Activated CD4-positive, alpha-beta T cell treated with anti-CD3 and anti-CD28 coated beads, Interleukin-2, Interleukin-6, amounts not matched to agents 100 ng/mL and 50 ng/mL, durations not matched to agents 16 hours and 8 hours (primary cell): ENCODE measurements at places on chromosomes 12 and 14.

- DNase-seq: no peak
These were observed 134.0 kb downstream of the SLC38A1 start for GRCh38 chr12:46134852-46135251.

DNA sequence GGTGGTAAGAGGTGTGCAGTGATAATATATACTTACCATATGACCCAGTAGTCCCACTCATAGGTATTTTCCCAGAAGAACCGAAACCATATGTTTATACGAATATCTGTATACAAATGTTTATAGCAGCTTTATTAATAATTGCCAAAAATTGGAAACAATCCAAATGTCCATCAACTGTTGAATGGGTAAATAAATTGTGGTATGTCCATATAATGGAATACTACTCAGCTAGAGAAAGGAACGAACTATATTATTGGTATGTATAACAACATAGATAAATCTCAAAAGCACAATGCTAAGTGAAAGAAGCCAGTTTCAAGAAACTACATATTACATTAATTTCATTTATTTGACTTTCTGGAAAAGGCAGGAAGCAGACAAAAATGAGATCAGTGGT, 66.1 kb downstream of the TTLL5 start:
- no peak for DNase-seq

GRCh38 chr12:4220536-4221257, 52.9 kb upstream of the CCND2 start:
- DNase-seq: no peak

DNA sequence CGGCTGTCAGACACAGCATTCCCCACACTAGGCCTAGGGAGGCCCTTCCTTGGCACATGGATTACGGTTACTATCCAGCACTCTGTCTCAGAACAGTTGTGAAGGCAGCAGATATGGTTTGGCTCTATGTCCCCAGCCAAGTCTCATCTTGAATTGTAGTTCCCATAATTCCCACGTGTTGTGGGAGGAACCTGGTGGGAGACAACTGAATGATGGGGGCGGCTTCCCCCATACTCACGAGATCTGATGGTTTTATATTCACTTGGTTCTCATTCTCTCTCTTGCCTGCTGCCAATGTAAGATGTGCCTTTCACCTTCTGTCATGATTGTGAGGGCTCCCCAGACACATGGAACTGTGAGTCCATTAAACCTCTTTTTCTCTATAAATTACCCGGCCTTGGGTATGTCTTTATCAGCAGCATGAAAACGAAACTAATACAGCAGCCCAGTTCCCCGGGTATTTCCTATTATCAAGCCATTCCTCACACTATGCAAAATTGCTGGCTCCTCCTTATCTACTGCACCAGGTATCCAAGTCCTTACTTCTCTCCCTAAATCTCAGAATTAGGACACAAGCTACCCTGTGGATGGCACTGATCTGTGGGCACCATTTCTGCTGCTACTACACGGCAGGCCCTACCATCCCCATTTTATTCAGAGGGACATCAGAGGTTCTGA, 33.3 kb downstream of the NT5DC3 start:
- DNase-seq: no peak

DNA sequence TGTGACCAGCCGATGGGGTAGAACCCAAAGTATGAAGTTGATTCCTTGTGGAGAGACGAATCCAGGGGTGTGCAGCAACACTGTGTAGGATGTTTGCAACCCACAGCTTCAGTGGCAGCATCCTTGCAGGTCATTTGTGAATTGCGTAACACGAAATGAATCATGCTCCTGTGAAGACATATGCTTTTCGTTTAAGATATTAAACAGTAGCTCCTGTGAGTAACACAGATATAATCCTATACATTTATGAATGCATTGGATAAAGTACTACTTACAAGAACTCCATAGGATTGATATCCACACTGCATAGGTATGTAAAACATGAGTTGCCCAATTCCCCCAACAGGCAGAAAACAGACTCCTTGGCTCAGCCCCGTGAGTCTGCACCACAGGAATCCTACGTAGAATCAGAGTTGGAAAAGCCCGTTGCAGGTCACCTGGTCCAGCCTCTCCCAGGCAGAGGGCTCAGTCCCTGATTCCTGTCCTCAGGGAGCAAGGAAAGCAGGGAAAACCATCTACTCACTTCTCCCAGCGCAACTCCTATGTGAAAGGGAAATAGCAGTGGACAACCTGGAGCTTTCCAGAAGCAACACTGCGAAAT, 75.8 kb downstream of the GPATCH2L start:
- DNase-seq: no peak

- DNase-seq: peak; percentile 63
These were observed 13.7 kb downstream of the PGF start for GRCh38 chr14:74941676-74942097.

- DNase-seq: no peak
These were observed 11.7 kb downstream of the TUBA1C start for GRCh38 chr12:49276304-49277290.

- DNase-seq: no peak
These were observed 3.7 kb upstream of the DHRS4L2 start for GRCh38 chr14:23984891-23985602.

- DNase-seq: no peak
These were observed 6.5 kb upstream of the WASHC4 start for GRCh38 chr12:105100998-105101397.

DNA sequence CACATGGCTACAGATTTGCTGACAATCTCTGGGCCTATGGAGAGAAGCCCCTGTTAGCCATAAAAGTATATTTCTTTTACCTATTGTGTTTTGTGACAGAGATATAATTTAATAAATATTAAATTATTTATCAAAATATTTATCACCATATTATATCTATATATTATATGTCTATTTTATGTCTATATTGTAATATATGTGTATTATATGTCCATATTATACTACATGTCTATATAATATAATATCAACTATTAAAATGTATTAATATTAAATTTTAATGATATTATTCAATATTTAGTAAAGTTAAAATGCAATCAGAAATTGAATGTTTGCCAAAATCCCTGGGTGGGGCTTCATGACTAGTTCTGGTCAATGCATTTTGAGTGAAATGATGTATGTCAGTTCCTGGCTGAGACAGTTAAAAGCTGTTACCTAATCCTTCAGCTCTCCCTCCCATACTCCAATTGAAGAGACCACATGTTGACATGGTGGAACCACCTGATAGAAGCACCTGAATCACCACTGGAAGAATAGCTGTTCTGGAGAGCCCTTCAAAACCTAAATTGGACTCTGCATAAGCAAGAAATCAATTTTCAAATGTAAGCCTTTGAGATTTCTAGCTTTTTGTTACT, 357.3 kb upstream of the DDHD1 start:
- no peak for DNase-seq

DNA sequence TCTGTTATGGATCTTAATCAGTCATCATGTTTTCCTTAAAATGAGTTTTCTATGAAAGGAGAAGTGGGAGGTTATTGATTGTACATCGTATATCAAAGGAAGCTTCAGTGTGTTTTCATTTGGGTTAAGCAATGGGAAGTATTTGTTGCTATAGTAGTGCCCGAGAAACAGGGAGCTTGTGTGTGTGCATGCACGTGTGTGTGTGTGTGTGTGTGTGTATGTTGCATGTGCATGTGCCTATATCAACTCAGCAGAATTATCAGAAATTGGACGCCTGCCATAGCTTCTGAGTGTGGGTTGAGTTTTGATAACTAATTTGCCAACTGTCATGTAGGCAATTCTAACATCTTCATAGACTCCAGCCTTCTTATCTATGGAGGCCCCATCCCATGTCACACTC, 246.1 kb upstream of the CRY1 start:
- no peak for DNase-seq

DNA sequence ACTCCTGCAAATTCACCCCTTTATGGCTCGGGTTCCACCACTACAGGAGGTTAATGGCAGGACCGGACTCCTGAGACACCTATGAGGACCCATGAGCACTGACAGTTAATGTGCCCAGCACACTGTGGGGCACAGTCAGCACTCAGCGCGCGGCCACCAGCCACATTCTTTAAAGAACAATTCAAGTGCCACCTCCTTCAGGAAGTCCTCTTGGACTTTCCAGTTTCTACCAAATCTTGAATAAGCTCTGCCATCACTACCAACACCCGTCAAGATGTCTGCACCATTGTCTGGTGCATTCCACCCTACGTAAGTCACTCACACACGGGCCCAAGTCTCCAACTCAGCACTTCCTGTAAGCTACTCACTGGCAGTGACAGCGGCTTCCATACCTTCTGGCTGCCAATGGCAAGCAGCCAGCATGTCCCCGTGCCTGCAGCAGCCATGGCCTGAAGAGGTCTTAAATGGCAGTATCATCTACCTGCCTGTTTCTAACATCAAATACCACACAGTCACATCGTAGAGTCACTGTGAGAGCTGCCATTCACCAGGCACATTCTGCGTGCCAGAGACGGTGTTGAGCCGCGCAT, 48.5 kb downstream of the CDC42BPB start:
- DNase-seq: no peak

DNA sequence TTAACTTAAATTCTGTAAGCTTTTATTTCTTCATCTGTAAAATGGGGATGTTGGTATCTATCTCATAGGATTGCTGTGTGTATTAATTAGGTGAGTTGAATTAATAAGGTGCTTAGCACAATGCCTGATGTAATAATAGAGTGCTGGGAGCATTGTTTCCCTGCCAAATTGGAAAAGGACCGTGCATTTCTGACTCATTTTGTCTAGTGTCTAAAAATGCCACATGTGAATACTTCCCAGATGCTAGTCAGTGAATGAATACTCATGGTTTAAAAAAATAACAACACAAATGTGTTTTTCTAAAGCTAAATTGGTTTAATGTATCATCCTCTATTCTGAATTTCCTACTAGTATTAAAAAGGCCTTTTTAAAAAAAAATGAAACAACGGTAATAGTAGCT, 45.4 kb upstream of the NEDD1 start:
- no peak for DNase-seq

- peak; percentile 83 for DNase-seq
These were observed 108.3 kb downstream of the CRADD start for GRCh38 chr12:93785249-93786010.

- DNase-seq: no peak
These were observed 26.2 kb upstream of the TMEM132C start for GRCh38 chr12:128240745-128241144.

GRCh38 chr12:70275045-70275444, 31.8 kb downstream of the CNOT2 start:
- no peak for DNase-seq

GRCh38 chr12:26831951-26832821, 808 bp downstream of the ITPR2 start:
- DNase-seq: peak; percentile 85

DNA sequence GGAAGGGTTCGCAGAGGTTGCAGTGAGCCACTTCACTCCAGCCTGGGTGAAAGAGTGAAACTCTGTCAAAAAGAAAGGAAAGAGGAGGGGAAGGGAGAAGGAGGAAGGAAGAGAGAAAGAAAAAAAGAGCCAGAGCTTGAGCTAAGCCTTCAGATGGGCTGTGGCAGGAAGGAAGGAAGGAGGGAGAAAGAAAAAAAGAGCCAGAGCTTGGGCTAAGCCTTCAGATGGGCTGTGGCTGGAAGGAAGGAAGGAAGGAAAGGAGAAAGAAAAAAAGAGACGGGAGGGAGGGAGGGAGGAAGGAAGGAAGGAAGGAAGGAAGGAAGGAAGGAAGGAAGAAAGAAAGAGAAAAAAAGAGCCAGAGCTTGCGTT, 13.6 kb upstream of the ANKRD9 start:
- DNase-seq: no peak

DNA sequence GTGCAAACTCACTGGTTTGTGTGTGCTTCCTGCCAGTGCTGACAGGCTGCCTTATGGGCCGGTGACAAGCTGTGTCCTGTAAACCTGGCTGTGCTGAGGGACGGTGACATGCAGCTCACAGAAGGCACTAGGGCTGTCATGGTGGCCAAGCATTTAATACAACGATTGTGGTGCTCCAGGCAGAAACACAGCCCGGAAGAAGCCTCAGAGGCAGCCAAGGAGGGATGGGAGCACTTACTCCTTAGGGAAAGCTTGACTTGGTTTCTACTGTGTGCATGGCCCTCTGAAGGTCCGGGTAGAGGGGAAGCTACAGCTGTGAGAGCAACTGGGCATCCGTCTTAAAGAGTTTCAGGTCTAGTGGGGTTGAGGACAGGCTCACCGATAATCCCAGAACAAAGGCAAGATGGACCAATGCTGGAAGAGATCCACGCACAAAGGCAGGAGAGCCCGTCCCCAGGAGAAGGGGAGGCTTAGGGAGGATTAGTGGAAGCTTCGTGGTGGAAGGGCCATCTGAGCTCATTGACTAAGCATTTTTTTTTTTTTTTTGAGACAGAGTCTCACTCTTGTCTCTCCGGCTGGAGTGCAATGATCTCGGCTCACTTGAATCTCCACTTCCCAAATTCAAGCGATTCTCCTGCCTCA, 10.7 kb upstream of the MCRS1 start:
- DNase-seq: no peak

GRCh38 chr12:72031066-72031465, 92.4 kb downstream of the TPH2 start:
- DNase-seq: no peak

- no peak for DNase-seq
These were observed 352.7 kb downstream of the SYT1 start for GRCh38 chr12:79217306-79217705.

- no peak for DNase-seq
These were observed 1.7 kb upstream of the NUAK1 start for GRCh38 chr12:106140223-106140986.

DNA sequence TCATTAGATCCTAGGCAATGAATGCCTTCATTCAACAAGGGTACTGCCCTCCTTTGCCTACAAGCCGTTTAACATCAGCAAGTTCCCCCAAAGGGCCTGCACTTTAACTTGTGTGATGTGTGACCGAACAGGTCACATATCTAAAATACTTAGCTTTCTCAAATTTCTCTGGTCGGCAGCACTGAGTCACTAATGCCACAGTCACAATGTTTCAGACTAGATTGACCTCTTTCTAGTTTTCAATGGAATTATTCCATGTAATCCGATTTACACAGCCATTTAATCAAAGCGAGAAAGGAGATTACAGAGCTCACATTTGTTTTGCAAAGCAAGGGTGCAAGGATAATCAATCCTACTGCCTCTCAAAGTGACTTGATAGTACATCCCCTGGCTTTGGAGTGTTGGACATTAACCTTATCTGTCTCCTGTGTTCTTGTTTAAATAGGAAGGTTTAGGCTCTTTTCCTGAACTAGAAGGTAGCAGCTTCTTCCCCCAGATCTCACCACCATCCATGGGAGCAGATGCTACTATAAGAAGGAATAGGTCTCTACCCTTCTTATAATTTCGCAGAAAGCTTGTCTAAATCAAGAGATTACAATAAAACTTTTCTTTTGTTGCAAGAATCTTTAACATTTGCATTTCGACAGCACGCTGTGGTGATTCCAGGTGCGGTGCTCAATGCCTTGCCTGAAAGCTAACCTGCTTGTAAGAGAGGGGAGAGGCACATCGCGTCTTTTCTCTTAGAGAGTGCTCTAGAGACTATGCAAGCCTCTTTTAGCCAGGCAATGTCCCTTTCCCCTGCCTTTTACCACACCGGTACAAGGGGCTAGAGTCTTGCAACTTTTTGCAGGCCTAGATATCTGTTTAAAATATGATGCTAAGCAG, 1.8 kb downstream of the KITLG start:
- DNase-seq: no peak

GRCh38 chr12:47990351-47991105, 13.7 kb downstream of the COL2A1 start:
- peak; percentile 86 for DNase-seq
